ENCODE measurements at places on chromosomes 16 and 17. TPM values are rescaled to one million over a fixed set of nuclear protein-coding genes. Genes with fewer than 3 reads are reported as not detected.
A peak's percentile ranks its signal among the peaks of the same experiment; 100 is the strongest.

Gene SEZ6L2
- 0.71 TPM for total RNA-seq

Gene ZMYND15
- 7.7 TPM for total RNA-seq

Gene SHBG
- total RNA-seq, result not detected

Gene ANKS4B
- total RNA-seq, result not detected

Gene RANBP10
- total RNA-seq, result 17.7 TPM

GRCh38 chr16:15564604-15565339 lies 78.2 kb downstream of the MARF1 start:
- no peaks in the 10 kb centered on the region for H3K4me1 ChIP-seq
- DNase-seq, result no peak
- no peak overlapping the region for H3K27ac ChIP-seq
- no peak overlapping the region for H3K4me3 ChIP-seq

GRCh38 chr17:80446645-80447405 lies 29.6 kb downstream of the NPTX1 start:
- no peaks in the 10 kb centered on the region for H3K36me3 ChIP-seq
- no peak overlapping the region for H3K27ac ChIP-seq
- H3K4me1 ChIP-seq, result no peaks in the 10 kb centered on the region

GRCh38 chr17:80591788-80592187 lies 47.1 kb downstream of the RPTOR start:
- no peak overlapping the region for H3K27ac ChIP-seq
- no peaks in the 10 kb centered on the region for H3K27me3 ChIP-seq
- DNase-seq, result no peak
- no peak overlapping the region for H3K4me3 ChIP-seq

DNA sequence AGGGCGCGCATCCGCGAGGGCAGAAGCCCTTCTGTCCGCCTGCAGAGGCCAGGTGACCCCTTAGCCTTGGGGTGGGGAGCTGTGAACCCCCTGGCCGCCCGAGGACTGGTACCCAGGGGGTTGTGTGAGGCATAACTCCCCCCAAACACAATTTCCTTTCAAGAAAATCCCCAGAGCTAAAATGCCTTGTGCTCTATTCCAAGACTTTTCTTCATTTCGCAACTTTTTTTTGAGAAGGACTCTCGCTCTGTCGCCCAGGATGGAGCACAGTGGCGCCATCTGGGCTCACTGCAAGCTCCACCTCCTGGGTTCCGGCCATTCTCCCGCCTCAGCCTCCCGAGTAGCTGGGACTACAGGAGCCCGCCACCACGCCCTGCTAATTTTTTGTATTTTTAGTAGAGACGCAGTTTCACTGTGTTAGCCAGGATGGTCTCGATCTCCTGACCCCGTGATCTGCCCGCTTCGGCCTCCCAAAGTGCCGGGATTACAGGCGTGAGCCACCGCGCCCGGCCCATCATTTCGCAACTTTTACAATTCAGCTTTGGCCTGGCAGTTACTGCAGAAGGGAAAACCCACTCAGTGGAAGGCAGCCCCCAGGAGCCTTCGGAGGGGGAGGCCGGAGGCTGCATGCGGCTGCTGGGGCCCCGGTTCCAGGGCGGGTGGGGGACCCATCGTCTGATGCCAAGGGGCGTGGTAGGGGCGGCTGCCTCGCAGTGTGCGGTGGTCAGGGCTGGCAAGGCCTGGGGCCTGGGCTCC lies 963 bp upstream of the APRT start:
- no peaks in the 10 kb centered on the region for H3K4me1 ChIP-seq
- H3K36me3 ChIP-seq, result no peaks in the 10 kb centered on the region
- peak; percentile 74 for DNase-seq
- peak overlapping the region; percentile 44 for H3K4me3 ChIP-seq
- no peaks in the 10 kb centered on the region for H3K27me3 ChIP-seq
- peak overlapping the region; percentile 81 for H3K27ac ChIP-seq

DNA sequence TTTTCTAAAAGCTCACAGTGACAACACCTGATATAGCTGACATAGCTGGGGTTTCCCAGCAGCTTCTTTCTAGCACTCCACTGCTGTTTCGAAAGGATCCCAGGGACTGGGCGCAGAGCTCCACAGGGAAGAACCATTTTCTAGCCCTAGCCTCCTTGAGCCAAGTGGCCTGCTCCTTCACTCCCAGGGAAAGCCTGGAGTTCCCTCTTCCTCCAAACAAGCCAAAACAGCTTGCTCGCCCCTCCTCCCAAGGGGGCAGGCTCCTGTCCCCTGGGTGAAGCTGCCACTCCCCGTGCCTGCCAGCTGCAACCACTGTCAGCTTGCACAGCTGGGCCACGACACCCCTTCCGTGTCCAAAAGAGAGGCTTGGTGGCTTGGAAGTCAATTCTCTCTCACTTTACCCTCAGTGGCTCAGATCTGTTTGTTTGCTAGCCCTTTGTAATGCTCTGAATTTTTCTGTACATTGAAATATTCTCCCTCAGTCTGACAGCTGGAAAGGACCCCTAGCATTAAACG lies 59.8 kb downstream of the CYTH1 start:
- H3K27me3 ChIP-seq, result no peaks in the 10 kb centered on the region
- H3K27ac ChIP-seq, result no peak overlapping the region
- H3K4me3 ChIP-seq, result no peak overlapping the region
- DNase-seq, result peak; percentile 69
- H3K36me3 ChIP-seq, result no peaks in the 10 kb centered on the region

DNA sequence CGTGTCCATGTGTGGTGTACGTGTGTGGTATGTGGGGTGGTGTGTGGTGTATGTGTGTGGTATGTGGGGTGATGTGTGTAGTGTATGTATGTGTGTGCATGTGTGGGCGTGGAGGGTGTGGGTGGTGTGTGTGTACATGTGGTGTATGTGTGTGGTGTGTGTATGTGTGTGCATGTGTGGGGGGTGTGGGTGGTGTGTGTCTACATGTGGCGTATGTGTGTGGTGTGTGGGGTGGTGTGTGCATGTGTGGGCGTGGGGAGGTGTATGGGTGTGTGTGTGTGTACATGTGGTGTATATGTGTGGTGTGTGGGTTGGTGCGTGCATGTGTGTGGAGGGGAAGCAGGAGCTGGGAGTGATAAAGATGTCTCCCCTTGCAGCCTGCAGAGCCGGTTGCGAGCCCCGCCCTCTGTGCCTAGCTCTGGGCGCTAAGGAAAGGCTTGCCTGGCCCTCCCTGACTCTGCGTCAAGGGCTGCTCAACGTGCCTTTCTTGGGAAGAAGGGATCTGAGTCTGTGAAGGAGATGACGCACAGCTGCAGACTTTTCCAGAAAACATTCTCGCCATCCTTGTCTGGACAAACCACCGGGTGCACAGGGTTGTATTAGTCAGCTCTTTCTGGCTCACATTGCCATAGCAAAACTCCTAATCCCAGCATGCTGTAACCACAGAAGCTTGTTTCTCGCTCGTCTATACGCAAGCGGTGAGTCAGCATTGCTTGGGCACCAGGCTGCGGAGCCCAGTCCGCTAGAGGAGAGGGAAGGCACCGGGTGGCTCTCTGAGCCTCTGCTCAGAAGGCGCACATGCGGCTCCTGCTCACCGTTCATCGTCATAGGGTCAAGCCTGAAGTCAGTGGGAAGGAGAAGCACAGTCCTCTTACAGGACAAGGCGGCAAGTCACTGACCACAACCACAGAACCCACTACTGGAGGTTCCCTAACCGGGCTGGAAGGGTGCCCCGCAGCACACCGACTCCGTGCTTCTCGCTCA lies 2.0 kb upstream of the CD300H start:
- DNase-seq, result peak; percentile 91
- no peaks in the 10 kb centered on the region for H3K27me3 ChIP-seq
- H3K36me3 ChIP-seq, result no peaks in the 10 kb centered on the region
- no peak overlapping the region for H3K27ac ChIP-seq
- no peak overlapping the region for H3K4me3 ChIP-seq
- H3K4me1 ChIP-seq, result no peaks in the 10 kb centered on the region

- H3K36me3 ChIP-seq, result no peaks in the 10 kb centered on the region
- H3K4me1 ChIP-seq, result no peaks in the 10 kb centered on the region
- H3K4me3 ChIP-seq, result no peak overlapping the region
- H3K27me3 ChIP-seq, result no peaks in the 10 kb centered on the region
- no peak overlapping the region for H3K27ac ChIP-seq
Observed at GRCh38 chr16:77093309-77093708, 97.7 kb upstream of the MON1B start.

- DNase-seq, result no peak
- H3K27ac ChIP-seq, result no peak overlapping the region
- no peaks in the 10 kb centered on the region for H3K4me1 ChIP-seq
- H3K27me3 ChIP-seq, result no peaks in the 10 kb centered on the region
Observed at GRCh38 chr17:2815781-2816185, 19.5 kb downstream of the RAP1GAP2 start.

GRCh38 chr17:38735161-38735997 lies 5.2 kb downstream of the CISD3 start:
- peaks cover 6% of the 10 kb centered on the region for H3K36me3 ChIP-seq
- H3K27me3 ChIP-seq, result no peaks in the 10 kb centered on the region
- peak; percentile 72 for DNase-seq
- H3K4me3 ChIP-seq, result no peak overlapping the region

DNA sequence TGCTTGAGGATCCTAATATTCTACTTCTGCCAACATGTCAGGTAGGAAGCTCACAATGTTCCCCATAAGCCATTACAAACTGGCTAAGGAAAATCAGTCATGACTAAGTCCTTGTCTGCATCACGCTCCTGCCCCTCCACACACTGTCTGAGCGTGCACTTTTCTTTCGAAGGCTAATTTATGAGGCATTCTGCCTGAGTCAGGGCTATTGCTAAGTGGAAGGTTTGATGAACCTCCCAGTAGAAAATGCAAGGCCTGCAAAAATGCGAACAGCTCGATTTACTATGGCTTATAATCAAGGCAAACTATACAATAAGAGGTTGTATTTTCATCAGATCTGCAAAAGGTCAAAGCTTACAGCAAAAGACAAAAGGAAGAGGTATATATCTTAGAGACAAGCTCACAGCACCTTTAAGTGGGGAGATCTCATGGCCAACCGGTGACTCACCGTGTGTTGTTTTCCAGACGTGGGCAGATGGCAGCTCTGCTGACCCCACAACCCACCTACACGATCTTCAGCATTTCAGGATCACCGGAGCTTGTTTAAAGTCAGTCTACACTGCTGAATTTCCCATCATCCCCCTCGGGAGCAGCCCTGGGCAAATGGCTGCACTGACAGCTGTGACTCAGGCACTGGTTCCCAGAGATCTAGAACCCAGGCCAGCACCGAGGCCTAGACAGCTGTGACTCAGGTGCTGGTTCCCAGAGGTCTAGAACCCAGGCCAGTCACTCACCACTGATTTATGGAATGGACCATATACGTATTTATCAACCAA lies 26.1 kb downstream of the MEAK7 start:
- H3K36me3 ChIP-seq, result no peaks in the 10 kb centered on the region
- H3K4me1 ChIP-seq, result no peaks in the 10 kb centered on the region
- DNase-seq, result peak; percentile 51
- H3K27ac ChIP-seq, result no peak overlapping the region
- H3K27me3 ChIP-seq, result no peaks in the 10 kb centered on the region

DNA sequence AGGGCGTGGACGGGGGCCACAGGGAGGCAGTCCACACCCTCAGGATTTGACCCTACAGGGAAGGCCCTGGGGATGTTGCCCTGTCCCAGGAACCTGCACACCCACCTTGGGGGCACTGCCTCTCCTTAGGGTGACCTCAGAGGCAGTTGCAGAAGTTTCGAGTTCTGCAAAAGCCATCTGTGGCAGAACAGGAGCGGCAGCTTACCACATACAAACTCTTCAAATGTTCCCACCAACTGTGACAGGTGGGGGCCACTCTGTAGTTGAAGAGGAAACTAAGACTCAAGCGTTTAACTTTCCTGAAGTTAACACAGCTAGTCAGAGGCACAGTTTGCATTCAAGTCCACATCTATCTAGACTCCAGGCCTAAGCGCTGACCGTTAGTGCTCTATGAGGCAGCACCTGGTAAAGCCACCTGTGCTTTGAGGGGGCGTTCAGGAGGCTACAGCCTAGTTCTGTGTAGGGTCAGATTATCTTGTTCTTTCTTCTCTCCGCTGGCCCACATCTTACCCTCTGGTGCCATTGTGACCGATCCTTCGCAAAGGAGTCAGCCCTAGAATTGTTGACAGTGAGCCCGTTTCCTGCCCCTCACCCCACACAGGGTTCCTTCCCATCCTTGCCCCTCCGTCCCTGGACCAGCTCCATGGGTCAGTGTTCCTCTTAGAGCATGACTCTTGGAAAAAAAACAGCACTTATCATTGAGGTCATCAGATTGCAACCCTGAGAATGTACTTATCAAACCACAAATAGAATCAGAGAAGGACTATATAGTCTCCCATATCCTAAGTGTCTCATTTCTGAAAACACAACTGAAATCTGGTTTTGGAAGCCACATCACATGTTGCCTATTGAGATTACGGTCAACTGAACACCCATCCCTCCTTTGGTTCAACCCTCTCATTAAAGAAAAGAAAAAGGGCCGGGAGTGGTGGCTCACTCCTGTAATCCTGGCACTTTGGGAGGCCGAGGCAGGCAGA lies 45.4 kb downstream of the CDH1 start:
- no peak overlapping the region for H3K4me3 ChIP-seq
- no peaks in the 10 kb centered on the region for H3K4me1 ChIP-seq
- H3K27ac ChIP-seq, result no peak overlapping the region
- DNase-seq, result no peak

GRCh38 chr17:28759256-28759865 lies 15.6 kb downstream of the TRAF4 start:
- H3K36me3 ChIP-seq, result peaks cover 4% of the 10 kb centered on the region
- no peak overlapping the region for H3K27ac ChIP-seq
- DNase-seq, result no peak
- H3K4me3 ChIP-seq, result no peak overlapping the region
- H3K4me1 ChIP-seq, result no peaks in the 10 kb centered on the region
- no peaks in the 10 kb centered on the region for H3K27me3 ChIP-seq

DNA sequence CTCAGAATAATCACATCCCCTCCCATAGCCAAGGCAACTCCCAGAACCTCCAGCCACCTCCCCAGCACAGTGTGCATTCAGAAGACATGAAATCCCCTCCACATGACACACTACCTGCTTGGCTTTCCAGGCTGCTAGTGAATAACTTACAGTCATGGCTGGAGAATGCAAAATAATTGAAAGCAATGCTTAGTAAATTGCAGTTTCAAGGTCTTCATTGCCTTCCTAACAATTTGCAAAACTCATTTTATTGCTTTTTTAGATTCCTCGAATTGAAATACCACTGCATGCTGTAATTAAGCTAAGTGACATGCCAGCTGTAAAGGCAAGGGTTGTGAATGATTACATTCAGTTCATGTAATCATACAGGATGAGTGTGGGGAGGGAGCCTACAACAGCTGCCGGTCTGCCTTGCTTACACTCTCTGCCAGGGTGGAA lies 29.0 kb upstream of the HOXB13 start:
- no peaks in the 10 kb centered on the region for H3K27me3 ChIP-seq
- H3K4me3 ChIP-seq, result no peak overlapping the region
- no peaks in the 10 kb centered on the region for H3K4me1 ChIP-seq
- H3K27ac ChIP-seq, result no peak overlapping the region

GRCh38 chr16:74756203-74756602 lies 18.4 kb downstream of the FA2H start:
- no peak for DNase-seq
- no peak overlapping the region for H3K4me3 ChIP-seq
- no peaks in the 10 kb centered on the region for H3K36me3 ChIP-seq
- no peak overlapping the region for H3K27ac ChIP-seq
- H3K4me1 ChIP-seq, result no peaks in the 10 kb centered on the region
